ENCODE measurements at places on chromosomes 4 and X. TPM values are rescaled to one million over a fixed set of nuclear protein-coding genes. Genes with fewer than 3 reads are reported as not detected.
A peak's percentile ranks its signal among the peaks of the same experiment; 100 is the strongest.

DNA sequence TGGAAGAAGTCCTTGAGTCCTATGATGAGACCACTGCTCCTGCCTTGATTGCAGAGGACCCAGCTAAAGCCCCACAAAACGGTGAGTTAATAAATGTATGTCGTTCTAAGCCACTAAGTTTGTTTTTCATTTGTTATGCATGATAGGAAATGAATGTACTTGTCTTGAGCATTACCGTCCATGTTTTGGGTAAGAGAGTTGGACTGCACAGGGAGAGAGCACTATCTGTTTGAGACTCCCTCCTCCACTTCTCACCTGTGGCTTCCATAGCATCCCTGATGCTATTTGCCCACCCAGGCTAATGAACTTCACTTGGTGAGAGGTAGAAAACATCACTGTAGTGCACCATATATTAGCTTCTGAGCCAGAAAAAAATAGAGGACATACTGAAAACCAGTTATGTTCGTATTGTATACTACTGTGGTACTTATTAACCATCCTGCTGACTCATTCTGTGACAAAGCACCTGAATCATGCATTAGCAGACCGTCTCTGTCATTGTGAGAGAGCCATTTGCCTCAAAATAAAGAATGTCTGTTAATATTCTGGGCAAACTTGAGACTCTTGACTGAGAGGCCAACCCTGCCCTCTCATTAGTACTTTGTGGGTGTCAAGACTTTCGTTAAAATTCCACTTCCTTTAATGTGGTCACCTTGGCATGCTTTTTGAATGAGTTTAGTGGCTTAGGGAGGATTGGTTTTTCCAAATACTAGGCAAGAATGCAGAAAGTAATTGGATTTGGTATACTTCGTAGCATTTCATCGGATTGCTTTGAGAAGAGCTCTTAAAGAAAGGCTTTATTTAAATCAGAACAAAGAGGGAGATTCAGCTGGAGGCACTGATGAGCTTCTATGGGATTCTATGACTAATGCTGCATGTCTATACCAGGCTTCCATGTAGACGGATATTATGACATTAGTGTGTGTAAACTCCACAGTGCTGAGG, 99.3 kb upstream of the GRPR start:
- DNase-seq: no peak

DNA sequence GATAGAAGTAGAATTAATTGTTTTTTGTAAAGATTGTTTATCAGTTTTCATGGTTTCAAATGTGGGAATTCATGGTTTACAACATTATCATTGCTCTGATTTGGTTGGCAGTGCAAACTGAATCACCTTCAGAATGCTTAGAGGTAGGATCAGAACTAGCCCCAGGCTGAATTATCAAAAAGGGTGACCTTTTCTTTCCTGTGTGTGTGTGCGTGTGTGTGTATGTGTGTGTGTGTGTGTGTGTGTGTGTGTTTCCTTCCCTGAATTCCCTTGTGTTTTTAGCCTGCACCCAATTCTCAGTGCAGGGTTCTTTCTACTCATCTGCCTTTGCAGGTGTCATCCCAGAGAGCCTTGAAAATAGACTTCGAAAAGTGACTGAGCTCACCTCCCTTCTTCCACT, 125.0 kb downstream of the BMPR1B start:
- no peak for DNase-seq

DNA sequence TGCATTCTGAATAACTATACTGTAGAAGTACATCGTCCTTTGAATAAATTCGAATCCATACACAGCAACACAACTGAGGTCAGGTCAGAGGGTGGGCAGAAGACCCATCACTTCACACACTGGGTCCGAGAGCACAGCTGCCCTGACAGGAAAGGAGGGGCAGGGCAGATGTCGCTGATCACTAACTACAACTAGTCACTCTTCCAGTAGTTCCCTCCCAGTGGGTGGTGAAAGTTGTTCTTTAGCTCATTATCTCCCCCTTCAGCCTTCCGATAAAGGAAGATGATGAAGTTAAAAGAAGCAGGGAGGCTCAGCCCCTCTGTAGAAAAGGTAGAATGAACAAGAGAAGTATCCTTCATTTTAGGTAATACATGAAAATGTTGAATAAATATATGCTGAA, 278.9 kb downstream of the INPP4B start:
- DNase-seq: no peak

DNA sequence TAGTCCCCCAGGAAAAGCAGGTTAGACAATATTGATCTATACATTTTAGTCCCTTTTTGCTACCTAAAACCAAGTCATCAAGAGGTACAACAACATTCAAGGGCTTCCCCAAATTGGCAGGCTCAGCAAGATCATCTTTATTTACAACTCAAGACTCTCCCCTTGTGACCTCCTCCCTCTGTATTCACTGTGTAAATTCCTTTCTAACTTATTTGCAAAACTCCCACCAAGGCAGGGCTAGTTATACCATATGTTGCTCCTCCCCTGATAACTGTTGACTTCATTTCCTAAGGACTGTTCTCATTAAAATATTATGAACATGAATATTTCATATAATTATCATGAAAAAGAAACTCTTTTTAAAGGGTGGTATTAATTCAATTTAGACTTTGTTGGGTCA, 275.6 kb downstream of the DTHD1 start:
- no peak for DNase-seq

GRCh38 chrX:139049465-139049864, 337.9 kb upstream of the FGF13 start:
- DNase-seq: no peak

DNA sequence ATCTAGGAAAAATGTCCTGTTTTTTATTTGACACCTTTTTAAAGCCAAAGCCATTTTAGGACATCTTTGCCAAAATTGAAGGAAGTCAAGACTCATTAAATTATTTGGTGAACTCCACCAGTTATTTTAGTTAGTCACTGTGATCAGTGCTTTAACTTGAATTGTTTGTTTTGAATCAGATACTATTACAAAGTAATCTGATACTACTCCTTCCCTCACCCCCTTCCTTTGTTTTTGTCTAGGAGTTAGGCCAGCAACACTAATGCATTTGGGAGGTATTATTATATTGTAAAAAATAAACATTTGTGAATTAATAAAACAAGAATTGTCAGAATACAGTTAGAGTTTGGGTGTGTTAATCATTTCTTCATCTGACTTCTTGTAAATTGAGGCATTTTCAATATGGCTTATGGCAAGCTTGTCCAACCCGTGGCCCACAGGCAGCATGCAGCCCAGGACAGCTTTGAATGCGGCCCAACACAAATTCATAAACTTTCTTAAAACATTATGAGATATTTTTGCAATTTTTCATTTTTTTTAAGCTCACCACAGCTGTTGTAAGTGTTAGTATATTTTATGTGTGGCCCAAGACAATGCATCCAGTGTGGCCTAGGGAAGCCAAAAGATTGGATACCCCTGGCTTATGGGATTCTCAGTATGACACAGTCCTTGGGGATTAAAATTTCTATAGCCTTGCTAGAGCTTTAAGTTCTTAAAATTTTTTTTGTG, 182.2 kb downstream of the BMPR1B start:
- no peak for DNase-seq

- no peak for DNase-seq
These were observed 547.0 kb upstream of the NDST4 start for GRCh38 chr4:115660465-115660864.

GRCh38 chr4:138034871-138035270, 207.3 kb downstream of the SLC7A11 start:
- no peak for DNase-seq

GRCh38 chrX:153646620-153647373, at the start of gene DUSP9:
DUSP9 (plus strand) TSS chrX:153647203; CDS start chrX:153647954, 751 bp downstream.
- DNase-seq: peak; percentile 83

GRCh38 chrX:133389975-133390374, 25.3 kb downstream of the GPC4 start:
- DNase-seq: no peak

DNA sequence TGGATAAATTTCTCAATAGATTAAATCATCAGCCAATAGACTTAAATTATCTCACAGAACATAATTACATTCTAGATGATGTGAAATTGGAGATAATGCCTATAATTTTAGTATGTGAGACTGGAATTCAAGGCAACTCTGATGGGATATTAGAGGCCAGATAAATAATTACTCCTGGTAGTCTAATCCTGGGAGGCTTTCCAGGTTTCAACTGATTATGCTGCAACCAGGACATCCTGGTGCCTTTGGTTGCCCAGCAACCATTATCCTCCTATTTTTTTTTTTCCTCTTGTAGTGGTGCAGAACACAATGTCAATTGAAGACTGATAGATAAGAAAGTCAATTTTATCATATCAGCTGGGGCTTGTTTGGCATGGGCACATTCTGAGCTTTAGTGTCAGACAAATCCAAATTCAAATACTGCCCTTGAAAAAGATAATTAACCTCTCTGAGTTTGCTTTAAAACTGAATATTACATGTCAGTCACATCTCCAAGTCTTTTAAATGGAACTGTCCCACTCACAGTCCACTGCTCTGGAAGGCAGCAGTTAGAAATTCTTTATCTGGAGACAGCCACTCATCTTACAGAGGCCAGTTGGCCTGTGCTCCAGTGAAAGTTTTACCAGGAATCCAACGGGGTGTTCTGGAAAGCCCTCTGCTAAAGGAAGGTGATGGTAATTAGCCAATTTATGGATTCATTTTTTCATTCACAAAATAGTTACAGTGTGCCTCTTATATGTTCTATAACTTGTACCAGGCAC, 95.3 kb upstream of the GUCY1A1 start:
- no peak for DNase-seq

- DNase-seq: no peak
These were observed 7.5 kb downstream of the POLR2B start for GRCh38 chr4:56986192-56986591.

DNA sequence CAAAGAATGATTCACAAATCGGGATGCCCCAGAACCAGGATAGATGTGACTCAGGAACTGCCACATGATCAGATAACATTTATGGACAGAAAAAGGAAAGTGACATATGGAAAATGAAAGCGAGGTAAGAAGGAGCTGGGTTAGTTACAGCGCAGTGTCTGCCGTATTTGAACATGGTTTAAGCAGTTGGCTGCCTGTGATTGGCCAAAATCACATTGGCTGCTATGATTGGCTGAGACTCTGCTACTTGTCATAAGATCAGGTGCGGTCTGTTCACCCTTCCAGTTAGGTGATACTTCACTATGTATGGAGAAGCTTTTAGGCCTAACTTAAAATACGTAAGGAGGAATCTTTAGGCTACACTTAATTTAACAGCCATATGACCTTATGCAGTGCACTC, 322.7 kb upstream of the HAND2 start:
- DNase-seq: no peak

DNA sequence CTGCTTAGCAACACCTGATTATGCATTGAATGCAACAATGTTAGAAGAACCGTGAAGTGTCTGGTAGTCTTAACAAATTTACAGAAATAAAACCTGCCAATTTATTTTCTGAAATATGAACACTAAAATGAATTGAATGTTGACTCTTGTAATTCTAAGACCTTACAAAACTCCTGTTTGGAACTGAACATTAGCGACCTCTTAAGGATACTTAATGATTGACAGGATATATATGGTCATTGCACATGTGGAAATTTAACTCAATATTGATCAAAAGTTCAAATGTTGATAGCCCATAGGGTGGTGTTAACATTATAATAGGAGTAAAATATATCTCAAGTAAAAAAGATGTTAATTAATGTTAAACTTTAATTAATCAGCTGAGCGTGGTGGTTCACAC, 79.1 kb downstream of the TECRL start:
- no peak for DNase-seq

DNA sequence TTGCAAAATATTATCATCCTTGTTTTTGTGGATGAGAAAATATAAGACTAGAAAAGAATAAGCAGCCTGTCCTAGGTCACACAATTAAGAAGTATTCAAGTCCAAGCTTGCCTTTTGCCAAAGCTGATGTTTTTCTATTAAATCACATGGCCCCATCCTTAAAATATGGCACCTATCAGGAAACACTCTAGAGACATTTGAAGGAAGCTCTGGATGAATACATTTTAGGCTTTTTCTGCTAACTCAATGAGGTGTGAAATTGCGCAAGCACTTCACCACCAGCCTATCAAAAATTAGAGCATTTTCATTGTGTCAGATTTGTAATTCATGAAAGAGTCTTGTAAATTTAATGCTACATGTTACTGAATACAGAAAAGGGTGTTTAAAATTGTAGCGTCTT, 251.1 kb upstream of the MAD2L1 start:
- no peak for DNase-seq

DNA sequence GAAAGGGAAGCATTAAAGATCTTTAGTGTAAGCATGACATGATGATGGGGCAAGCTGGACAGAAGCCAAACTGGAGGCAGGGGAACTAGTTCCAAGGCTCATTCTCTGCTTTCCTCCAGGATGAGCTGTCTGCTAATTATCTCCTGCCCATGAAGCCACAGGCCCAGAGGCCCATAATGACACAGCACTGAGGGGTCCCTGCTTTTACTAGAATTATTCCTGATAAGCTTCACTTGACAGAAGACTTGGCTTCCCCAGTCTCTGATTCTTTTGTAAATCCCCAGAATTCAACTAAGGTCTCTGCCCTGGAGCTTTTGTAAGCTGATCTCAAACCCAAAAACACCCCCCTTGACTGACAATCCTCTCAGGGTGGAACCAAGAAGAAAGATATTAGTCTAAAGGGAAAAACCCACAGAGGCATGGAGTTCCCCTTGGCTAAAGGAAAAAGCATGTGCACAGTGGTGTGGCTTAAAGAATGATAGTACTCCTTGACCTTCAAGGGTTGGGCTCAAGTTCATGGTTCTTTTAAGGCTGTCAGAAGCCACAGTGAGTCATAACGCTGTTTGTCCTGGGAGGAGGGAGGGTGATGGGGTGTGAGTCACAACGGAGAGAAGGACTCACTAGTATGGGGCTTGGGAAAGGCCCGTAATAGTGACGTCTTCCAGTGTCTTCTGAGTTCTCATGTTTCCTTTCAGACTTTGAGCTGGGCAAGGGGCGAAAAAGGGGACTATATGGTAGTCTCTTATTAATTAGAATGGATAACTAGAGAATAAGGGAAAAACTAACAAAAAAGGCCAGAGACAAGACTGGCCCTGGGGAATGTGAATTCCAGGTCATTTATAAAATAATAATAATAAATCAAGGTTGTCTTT, 146.0 kb upstream of the CPEB2 start:
- DNase-seq: peak; percentile 89

GRCh38 chr4:55086578-55086977, 38.8 kb downstream of the KDR start:
- DNase-seq: no peak

GRCh38 chr4:149706942-149707341, 108.7 kb downstream of the IQCM start:
- no peak for DNase-seq

The SUPT20HL1 gene
- not detected for total RNA-seq

The RTL3 gene
- total RNA-seq: not detected

The NAA11 gene
- total RNA-seq: 24.4 TPM

The ESX1 gene
- not detected for total RNA-seq

The CCNQ gene
- 28.5 TPM for total RNA-seq

The NFKB1 gene
- 14.5 TPM for total RNA-seq

The XAGE1A gene
- total RNA-seq: 59.0 TPM

The PCDH10 gene
- total RNA-seq: 0.40 TPM

The SLC4A4 gene
- total RNA-seq: 0.11 TPM

The CSAG3 gene
- 12.7 TPM for total RNA-seq

Measured in K562 (cell line).